Adipocyte (in vitro differentiated cells): ENCODE measurements at places on chromosomes 11 and 22.

- peak; percentile 28 for DNase-seq
These were observed 3.8 kb upstream of the CREB3L1 start for GRCh38 chr11:46273511-46274205.

GRCh38 chr11:132208477-132209055 is 838.2 kb downstream of the NTM start:
- DNase-seq: no peak

- DNase-seq: peak; percentile 51
These were observed 27.1 kb upstream of the GRK2 start for GRCh38 chr11:67238894-67239782.

DNA sequence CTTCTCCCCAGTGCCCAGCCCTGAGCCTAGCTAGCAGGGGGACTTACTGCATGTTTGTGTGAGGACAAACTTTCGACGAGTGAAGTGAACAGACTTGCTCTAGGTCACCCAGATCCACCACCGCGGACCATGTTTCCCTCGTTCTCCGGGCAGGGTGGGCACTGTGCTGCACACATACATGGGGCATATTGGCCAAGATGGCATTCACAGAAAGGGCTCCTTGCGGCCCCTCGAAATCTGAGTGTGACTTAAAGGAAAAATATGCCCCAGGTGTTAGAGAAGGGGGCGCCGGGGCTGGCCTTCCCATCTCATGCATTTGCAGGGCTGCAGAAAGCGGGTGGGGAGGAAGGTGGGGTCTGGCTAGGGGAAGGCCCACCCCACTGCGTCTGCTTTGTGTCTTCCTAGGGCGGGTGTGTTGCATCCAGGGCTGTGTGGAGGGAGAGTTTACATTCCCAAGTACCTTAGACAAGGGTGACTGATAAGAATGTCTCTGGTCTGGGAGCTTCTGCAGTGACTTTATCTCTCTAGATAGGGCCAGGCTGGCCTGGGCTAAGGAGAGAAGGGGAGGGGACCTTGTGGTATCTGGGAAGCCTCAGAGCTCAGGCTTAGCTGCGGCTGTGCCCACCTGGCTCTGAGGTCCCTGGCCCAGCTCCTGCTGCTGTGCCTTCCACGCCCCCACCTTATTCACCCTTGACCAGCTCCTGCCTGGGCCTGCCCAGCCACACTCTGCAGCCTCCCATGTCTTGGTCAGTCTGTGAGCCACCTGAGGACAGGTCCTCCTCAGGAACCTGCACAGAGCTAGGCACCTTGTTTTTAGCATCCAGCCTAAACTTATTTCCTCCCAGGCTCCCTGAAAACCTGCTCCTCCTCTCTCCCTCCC is 45.8 kb downstream of the LRRC32 start:
- no peak for DNase-seq

DNA sequence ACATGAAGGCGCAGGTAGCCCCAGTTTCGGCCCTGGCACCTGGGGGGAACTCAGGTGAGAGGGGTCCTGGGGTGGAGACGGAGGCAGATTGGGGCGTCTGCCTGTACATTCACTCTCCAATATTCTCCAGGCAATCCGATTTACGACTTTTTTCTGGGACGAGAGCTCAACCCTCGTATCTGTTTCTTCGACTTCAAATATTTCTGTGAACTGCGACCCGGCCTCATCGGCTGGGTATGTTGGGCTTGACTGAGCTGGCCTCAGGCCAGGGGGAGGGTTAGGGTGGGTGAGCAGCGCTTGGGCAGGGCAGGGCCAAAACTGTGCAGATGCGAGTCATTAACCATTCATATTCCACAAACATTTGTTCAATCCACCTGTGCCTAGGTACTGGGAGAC is 1.7 kb downstream of the TM7SF2 start:
- DNase-seq: no peak

- DNase-seq: no peak
These were observed 36.0 kb downstream of the SLN start for GRCh38 chr11:107675902-107676301.

- no peak for DNase-seq
These were observed 17.6 kb downstream of the INCENP start for GRCh38 chr11:62141111-62142042.

DNA sequence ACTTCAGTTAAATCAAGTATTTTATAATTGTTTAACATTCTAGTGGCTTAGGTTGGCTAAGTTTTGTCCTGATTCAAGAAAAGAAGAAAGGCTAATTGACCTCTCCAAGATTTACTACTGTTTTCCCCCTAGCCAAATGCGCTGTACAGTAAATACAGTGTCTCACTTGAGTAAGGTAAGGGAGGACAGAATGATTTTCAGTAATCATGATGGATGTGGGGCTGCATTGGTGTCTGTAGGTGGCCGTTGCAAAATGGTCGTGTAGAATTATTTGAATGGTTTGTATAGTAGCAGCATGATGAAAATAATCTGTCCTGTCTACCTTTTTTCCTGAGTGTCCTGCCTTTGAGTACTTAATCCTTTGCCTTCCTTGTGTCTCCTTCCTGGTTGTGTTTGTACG is 4.6 kb downstream of the CECR2 start:
- no peak for DNase-seq

DNA sequence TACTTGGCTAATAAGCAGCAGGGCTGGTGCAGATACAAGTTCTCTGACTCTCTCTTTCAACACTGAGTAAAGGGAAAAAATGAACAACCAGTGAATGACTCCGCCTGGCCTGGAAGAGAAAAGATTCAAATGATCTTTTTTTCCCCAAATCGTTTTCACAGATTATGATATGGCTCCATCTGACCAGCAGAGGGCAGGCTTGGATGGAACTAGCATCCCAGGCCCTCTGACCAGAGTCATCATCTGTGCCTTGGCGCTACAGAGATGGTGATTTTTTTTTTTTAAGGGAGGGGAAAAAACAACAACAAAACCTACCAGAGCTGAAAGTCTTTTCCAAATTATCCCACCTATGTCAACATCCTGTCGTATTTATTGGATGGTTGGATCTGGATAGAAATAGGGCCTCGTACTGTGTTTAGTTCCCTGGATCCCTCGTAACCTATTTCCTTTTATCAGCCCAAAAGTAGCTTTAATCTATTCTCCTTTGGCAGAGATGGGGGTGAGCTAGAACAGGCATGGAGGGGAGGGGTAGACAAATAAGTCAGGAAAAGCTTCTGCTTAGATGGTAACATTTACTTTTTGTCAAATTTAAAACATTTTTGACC is 69.7 kb downstream of the PRSS23 start:
- DNase-seq: peak; percentile 88

GRCh38 chr22:29914991-29915533 is 32.1 kb downstream of the MTMR3 start:
- DNase-seq: peak; percentile 34

- peak; percentile 33 for DNase-seq
These were observed 16.0 kb downstream of the TNRC6B start for GRCh38 chr22:40193429-40194421.

DNA sequence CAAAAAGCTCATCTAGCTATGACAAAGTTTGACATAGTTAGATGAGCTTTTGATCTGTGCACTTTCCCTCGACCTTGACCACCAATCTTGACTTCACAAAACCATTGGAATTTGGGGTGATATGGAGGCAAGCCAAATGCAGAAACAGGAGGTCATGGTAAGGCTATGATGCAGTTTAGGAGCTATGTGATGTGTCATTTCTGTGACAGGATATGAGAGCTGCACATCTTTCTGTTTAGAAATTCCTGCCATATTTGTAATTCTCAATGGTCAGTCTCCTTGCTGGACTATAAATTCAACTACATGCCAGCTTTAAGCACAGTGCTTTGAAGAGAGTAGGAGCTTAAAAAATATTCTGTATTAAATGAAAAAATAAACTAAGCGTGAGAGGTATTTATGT is 12.9 kb downstream of the OR51B6 start:
- DNase-seq: peak; percentile 61

- no peak for DNase-seq
These were observed 82.0 kb downstream of the PARVA start for GRCh38 chr11:12459374-12459773.

DNA sequence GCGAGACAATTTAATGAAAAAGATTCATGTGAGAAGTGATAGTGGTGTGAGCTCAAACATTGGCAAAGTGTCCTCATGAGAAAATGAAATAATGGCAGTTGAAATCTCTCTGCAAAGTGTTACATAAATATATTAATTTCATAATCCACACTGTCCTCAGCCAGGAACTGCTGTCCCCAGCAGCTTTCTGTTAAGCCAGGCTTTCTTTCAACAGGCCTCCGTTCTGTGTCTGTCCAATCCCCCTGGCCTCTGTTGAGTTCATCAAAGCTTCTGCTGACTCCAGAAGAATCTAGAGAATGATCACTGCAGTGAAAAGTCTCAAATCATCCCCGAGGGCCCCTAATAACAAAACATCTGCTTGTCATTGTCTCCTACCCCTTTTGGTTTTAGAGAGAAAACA is 10.0 kb upstream of the ASCC2 start:
- DNase-seq: no peak

GRCh38 chr22:19891317-19892256 is 36.9 kb upstream of the GNB1L start:
- DNase-seq: peak; percentile 68

DNA sequence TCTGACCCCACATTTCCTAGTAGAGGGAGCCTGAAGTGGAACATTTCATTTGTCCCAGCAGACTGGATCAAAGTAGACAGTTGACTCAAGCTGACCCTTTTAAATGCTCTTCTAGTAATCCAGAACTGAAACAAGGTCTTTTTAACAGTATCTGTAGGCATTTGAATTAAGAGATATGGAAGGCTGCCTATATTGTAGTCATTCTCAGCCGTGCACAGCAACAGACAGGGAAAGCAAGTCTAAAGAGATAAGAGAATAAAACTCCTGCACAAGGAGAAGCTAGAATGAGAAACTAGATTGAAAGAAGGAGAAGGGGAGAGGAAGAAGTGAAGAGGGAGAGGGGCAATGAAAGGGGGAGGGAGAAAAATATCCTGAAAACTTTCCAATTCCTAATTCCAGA is 180.6 kb upstream of the MTMR2 start:
- DNase-seq: no peak

- DNase-seq: no peak
These were observed 92.5 kb downstream of the BCR start for GRCh38 chr22:23272834-23273233.

DNA sequence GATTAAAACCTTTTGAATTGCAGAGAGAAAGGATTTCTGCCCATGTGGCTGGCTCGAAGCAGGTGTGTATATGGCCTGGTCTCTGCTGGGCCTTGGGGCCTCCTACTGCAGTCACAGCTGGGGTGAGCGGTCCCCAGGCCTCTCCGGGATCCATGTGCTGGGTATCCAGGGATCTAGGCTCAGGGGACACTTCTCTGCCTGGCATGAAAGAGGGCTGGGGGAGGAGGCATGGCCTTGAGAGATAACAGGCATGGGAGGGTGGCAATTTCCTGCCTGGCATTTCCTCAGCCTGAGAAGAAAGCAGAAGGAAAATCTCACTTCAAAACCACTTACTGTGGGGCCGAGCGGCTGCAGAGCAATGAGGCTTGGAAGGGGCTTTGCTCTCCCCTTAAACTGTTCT is 20.3 kb upstream of the PARVG start:
- DNase-seq: no peak

- DNase-seq: no peak
These were observed 29.5 kb downstream of the TMEM123 start for GRCh38 chr11:102422817-102423712.

DNA sequence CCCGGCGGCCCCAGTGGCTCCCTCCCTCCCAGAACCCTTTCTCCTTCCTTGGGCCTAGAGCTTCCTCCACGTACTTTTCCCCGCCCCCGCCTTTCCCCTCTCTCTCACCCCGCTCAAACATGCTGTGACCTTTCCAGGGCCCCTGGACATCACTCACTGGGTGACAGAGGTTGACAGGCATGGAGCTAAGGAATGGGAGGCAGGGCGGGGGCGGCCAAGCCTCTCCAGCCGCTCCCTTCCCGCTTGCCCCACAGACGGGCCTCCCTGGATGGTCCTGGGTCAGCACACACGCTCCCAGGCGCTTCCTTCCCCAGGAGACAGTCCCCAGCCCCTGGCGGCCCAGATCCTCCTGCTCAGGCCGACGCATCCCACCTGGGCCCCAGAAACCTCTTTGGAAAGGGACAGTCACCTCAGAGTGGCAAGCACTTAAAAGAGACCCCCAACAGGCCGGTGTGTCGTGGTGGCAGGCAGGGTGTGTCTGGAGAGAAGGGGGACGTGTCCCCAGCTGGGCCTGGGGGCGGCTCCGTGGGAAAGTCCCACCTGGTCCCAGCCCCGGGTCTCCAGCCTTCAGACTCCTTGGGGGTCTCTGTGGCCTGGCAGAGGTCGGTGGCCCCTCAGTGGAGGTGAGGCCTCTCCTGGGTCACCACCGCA is 8.8 kb downstream of the H19 start:
- DNase-seq: no peak

DNA sequence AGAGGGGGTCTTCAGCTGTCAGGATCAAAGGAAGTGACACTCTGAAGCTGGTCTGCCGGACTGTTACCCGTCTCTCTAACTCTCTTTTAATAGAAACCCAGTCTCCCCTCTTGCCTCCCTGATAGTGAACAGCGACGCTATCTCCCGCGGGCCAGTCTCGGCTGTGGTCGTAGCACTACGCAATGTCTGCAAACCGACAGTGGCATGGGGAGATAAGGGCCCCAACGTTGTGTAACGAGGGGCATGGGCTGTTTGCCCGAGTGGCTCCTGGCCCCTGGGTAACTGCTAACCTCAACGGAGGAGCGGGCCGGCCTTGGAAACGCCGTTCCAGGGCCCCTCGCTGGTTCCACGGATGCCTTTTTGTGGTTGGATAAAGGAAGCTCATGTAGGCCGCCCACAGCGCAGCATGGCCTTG is 23.3 kb downstream of the ZBTB16 start:
- no peak for DNase-seq

GRCh38 chr22:48450188-48450825 is 1377.4 kb downstream of the BRD1 start:
- no peak for DNase-seq

DNA sequence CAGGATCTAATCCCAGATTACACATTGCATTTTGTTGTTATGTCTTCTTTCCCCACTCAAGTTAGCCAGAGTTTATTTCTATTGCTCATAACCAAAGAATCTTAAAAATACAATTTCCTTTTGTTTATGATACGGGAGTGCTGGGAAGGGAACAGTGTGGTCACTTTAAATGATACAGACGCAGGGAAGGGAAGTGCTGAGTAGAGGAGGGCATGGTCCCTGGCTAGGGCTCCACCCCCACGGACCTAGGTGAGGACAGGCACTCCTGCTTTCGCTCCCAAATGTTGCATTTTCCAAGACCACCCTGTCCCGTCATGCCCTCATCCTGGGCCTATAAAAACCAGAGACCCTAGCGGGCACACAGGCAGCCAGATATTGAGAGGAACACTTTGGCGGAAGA is 30.6 kb upstream of the NARS2 start:
- DNase-seq: no peak

- DNase-seq: peak; percentile 39
These were observed 289.7 kb upstream of the PITPNB start for GRCh38 chr22:28208787-28209186.

DNA sequence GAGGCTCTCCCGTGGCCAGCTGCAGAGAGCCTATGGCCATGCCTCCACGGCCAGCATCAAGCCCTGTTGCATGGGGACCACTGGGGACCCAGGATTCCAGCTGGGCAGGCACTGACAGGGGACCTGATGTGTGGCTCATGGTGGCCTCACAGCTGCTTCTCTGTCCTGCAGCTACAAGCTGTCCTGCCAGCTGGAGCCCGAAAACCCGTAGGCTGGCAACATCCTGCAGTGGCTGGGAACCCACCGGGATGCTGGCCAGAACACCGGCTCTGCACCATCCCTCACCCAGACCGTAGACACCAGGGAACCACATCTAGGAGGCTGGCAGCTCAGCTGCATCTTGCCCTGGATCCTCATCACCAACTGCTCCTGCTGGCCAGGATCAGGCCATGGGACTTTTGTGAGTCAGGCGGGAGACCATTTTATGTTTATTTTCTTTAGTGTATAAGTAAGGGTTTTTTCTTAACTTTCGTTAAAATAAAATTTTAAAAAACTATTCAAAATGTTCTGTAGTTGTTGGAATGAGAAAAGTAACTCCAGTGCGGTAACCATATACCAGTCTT is 7.9 kb downstream of the RGL4 start:
- no peak for DNase-seq
